ENCODE measurements at places on chromosomes 3 and 15.

- no peaks in the 10 kb centered on the region for H3K27me3 ChIP-seq
- H3K27ac ChIP-seq: no peak overlapping the region
- H3K4me3 ChIP-seq: no peak overlapping the region
- peaks cover 14% of the 10 kb centered on the region for H3K4me1 ChIP-seq
These were observed 22.1 kb upstream of the CRBN start for GRCh38 chr3:3201611-3202010.

- DNase-seq: no peak
- peaks cover 8% of the 10 kb centered on the region for H3K4me1 ChIP-seq
These were observed 3.5 kb upstream of the UBE2E2 start for GRCh38 chr3:23199649-23200048.

GRCh38 chr3:10253731-10254130, 5.5 kb downstream of the TATDN2 start:
- no peaks in the 10 kb centered on the region for H3K27me3 ChIP-seq
- no peak for DNase-seq
- H3K4me1 ChIP-seq: peaks cover 80% of the 10 kb centered on the region
- peak overlapping the region; percentile 66 for H3K27ac ChIP-seq
- H3K4me3 ChIP-seq: no peak overlapping the region

- H3K4me1 ChIP-seq: peaks cover 64% of the 10 kb centered on the region
- no peak within 1 kb of the TSS for H3K4me3 ChIP-seq
- H3K27me3 ChIP-seq: no peaks in the 10 kb centered on the region
- peak within 1 kb of the TSS; percentile 49 for H3K27ac ChIP-seq
These were observed at the start of gene FBXL22 for GRCh38 chr15:63597038-63597790. Gene FBXL22, plus strand, starts transcription at chr15:63597387. Its CDS starts 6 bp downstream, at chr15:63597393.

GRCh38 chr3:122535964-122536631, 21.4 kb upstream of the KPNA1 start:
- no peak for DNase-seq
- H3K36me3 ChIP-seq: peaks cover 61% of the 10 kb centered on the region
- no peak overlapping the region for H3K4me3 ChIP-seq
- peaks cover 34% of the 10 kb centered on the region for H3K4me1 ChIP-seq
- H3K27me3 ChIP-seq: no peaks in the 10 kb centered on the region

DNA sequence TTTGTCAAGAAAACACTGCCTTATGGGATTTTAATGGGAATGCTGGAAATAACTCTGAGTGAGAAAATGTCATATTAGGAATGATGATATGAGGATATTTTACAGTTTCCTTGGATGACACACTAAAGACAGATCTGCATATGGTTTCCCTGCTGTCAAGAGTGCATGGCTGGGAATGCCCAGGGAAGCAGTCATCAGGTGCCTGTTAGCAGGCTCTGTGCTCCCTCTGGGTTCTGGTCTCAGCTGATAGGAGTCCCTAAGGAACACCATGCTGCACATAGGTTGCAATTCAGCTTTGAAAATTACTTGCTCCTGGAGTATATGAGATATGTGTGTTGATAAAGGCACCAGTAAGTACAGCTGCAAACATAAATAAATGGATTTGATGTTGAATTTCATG, 1064.6 kb downstream of the TUSC7 start:
- no peak overlapping the region for H3K4me3 ChIP-seq
- H3K4me1 ChIP-seq: no peaks in the 10 kb centered on the region
- no peaks in the 10 kb centered on the region for H3K27me3 ChIP-seq
- no peaks in the 10 kb centered on the region for H3K36me3 ChIP-seq

- no peaks in the 10 kb centered on the region for H3K27me3 ChIP-seq
- DNase-seq: no peak
- no peak overlapping the region for H3K4me3 ChIP-seq
- peaks cover 61% of the 10 kb centered on the region for H3K36me3 ChIP-seq
- peak overlapping the region; percentile 47 for H3K27ac ChIP-seq
- H3K4me1 ChIP-seq: peaks cover 68% of the 10 kb centered on the region
These were observed 28.0 kb downstream of the RFTN1 start for GRCh38 chr3:16485395-16485992.

DNA sequence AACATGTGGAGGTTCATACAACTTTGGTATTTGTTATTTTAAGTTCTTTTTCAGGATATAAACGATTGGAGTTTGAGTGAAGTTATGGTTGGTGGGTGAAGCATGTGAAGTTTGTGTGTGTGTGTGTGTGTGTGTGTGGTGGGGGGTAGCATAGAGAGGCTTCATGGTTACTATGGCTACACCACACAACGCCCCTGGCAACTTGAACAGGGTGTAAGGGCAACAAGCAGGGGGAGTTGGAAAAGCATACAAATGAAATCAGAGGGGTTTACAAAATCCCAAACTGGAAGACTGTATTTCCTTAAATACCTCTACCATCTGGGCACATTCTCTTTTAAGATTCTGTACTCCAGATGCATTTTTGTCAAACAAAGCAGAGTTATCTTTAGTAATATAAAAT, 207.5 kb downstream of the SV2B start:
- peaks cover 12% of the 10 kb centered on the region for H3K27me3 ChIP-seq
- peaks cover 39% of the 10 kb centered on the region for H3K4me1 ChIP-seq
- H3K4me3 ChIP-seq: no peak overlapping the region
- H3K36me3 ChIP-seq: no peaks in the 10 kb centered on the region

DNA sequence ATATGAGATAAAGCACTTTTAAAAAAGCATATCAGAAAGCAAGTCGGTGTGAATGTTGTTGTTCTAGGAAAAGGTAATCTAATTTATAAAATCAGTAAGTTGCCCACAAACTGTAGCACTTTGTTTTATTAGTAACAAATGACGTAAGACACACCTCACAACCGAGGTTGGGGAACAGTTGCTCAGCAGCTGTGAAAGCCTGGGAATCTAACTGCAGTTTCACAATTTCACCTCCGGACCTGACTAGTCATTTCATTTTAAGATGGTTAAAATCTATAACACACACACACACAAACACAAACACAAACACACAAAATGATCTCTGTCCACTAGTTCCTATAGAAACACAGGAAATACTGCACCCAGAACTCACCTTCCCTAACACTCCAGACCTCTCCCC, 406.7 kb upstream of the NR2F2 start:
- H3K27me3 ChIP-seq: peaks cover 2% of the 10 kb centered on the region
- no peak overlapping the region for H3K27ac ChIP-seq
- no peaks in the 10 kb centered on the region for H3K4me1 ChIP-seq
- no peaks in the 10 kb centered on the region for H3K36me3 ChIP-seq
- DNase-seq: no peak

DNA sequence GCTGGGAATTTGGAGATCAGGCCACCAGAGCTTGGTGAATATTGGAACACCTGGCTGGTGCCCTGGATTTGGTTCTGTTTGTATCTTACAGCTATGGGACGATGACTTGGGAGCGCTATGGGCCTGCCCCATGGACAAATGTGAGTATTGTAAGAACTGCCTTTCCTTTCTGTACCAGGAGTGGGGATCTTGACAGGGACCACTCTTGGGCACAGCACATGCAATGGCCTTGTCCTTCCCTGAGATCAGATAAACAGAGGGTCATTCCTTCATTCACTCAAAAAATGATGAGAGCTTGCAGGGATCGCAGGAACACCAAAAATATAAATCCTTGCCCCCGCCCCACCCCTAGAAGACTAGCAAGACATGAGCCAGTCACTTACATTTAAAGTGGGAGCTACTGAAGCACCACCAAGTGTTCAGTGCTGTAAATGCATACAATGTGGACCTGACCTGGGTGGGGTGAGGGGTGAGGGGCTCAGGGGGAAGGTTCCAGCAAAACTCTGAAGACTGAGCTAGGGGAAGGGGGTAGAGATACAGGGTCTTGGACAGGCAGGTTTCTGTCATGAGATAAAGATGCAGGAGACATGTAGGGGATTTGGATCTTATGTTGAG, 2.7 kb upstream of the CRELD1 start:
- H3K27me3 ChIP-seq: no peaks in the 10 kb centered on the region
- DNase-seq: peak; percentile 50
- no peak overlapping the region for H3K4me3 ChIP-seq
- peaks cover 27% of the 10 kb centered on the region for H3K4me1 ChIP-seq

DNA sequence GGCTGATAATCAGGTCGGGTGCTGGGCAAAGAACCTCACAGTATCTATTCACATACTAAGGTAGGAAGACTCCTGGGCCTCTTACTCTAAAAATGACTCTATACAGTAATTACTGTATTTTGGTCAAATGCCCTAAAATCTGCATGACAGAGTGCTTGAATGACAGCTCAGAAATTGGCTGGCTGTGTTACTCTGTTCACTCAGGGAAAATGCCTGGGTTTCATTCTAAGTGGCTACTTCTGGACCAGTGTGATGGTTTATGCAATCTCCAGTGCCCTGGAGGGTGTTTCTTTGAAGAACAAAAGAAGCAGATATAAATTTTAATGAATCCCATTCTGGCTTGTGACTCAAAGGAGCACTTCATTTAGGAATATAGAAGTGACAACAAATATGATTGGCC, 2.2 kb downstream of the GABRR3 start:
- no peaks in the 10 kb centered on the region for H3K36me3 ChIP-seq
- H3K27ac ChIP-seq: no peak overlapping the region
- H3K4me3 ChIP-seq: no peak overlapping the region
- peaks cover 8% of the 10 kb centered on the region for H3K27me3 ChIP-seq
- H3K4me1 ChIP-seq: peaks cover 17% of the 10 kb centered on the region

- no peak overlapping the region for H3K4me3 ChIP-seq
- no peaks in the 10 kb centered on the region for H3K36me3 ChIP-seq
- no peaks in the 10 kb centered on the region for H3K27me3 ChIP-seq
- peaks cover 10% of the 10 kb centered on the region for H3K4me1 ChIP-seq
- H3K27ac ChIP-seq: no peak overlapping the region
These were observed 249.7 kb upstream of the MCTP2 start for GRCh38 chr15:93981706-93982105.

- H3K36me3 ChIP-seq: no peaks in the 10 kb centered on the region
- H3K27me3 ChIP-seq: no peaks in the 10 kb centered on the region
- peaks cover 2% of the 10 kb centered on the region for H3K4me1 ChIP-seq
- no peak overlapping the region for H3K4me3 ChIP-seq
- no peak overlapping the region for H3K27ac ChIP-seq
These were observed 664.6 kb downstream of the AGBL1 start for GRCh38 chr15:86744198-86744780.

- H3K4me1 ChIP-seq: peaks cover 26% of the 10 kb centered on the region
- DNase-seq: no peak
- H3K27me3 ChIP-seq: no peaks in the 10 kb centered on the region
- H3K4me3 ChIP-seq: no peak overlapping the region
These were observed 37.0 kb downstream of the RLBP1 start for GRCh38 chr15:89184357-89184756.

- H3K4me1 ChIP-seq: peaks cover 7% of the 10 kb centered on the region
- no peak for DNase-seq
- no peak overlapping the region for H3K4me3 ChIP-seq
- no peaks in the 10 kb centered on the region for H3K36me3 ChIP-seq
- H3K27ac ChIP-seq: no peak overlapping the region
These were observed 156.7 kb downstream of the CACNA1D start for GRCh38 chr3:53650928-53651661.

GRCh38 chr3:100169201-100169920, 55.1 kb upstream of the FILIP1L start:
- H3K4me3 ChIP-seq: no peak overlapping the region
- no peak for DNase-seq
- H3K36me3 ChIP-seq: peaks cover 40% of the 10 kb centered on the region
- H3K4me1 ChIP-seq: no peaks in the 10 kb centered on the region
- no peak overlapping the region for H3K27ac ChIP-seq

- H3K36me3 ChIP-seq: peaks cover 24% of the 10 kb centered on the region
- peak overlapping the region; percentile 99 for H3K4me3 ChIP-seq
- peak overlapping the region; percentile 74 for H3K27ac ChIP-seq
These were observed 2.5 kb upstream of the RFTN1 start for GRCh38 chr3:16515885-16516420.

- peaks cover 9% of the 10 kb centered on the region for H3K27me3 ChIP-seq
- H3K27ac ChIP-seq: no peak overlapping the region
- no peak overlapping the region for H3K4me3 ChIP-seq
These were observed 60.9 kb downstream of the SCN10A start for GRCh38 chr3:38755130-38755529.

DNA sequence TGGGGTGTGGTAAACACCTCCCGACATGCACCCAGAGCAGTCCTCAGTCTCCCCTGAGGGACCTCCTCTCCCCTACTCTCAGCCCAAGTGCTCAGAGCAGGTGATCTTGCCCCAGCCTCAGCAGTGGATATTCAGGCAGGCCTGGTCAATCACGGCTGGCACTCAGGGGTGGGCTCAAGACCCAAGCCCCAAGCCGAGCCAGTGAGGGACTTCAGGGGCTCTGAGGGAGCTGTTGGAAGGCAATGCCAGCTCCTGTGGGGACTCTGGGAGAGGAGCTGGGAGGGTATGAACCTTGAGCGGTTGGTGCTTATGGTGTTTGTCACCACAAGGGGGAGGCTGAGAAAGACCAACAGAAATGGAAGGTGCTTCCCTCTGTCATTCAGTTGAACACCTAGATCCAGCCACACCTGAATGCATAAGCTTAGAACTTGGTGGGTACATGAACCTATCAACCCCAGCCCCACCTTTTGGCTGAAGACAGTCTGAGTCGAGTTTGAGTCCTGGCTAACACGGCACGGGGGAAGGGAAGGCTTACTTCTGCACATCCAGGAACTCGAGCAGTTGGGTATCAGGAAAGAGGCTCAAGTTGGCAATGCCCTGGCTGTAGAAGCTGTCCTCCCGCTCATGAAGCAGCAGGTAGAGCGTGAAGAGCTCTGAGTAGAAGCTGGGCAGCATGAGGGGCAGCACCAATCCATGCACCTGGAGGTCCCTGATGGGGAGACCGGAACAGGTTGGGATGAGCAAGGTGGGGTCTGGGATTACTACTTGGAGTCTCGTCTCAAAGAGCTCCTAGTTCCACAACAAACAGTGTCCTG, 19.2 kb downstream of the ALS2CL start:
- H3K27me3 ChIP-seq: no peaks in the 10 kb centered on the region
- no peak overlapping the region for H3K4me3 ChIP-seq
- DNase-seq: peak; percentile 4
- H3K4me1 ChIP-seq: no peaks in the 10 kb centered on the region
- H3K27ac ChIP-seq: no peak overlapping the region

- peaks cover 76% of the 10 kb centered on the region for H3K4me1 ChIP-seq
- peak overlapping the region; percentile 97 for H3K27ac ChIP-seq
- no peaks in the 10 kb centered on the region for H3K27me3 ChIP-seq
- peak; percentile 32 for DNase-seq
These were observed 31.8 kb downstream of the IRAK2 start for GRCh38 chr3:10196389-10197052.

GRCh38 chr15:67407786-67408185, 113.1 kb upstream of the C15orf61 start:
- no peaks in the 10 kb centered on the region for H3K36me3 ChIP-seq
- H3K27me3 ChIP-seq: no peaks in the 10 kb centered on the region

DNA sequence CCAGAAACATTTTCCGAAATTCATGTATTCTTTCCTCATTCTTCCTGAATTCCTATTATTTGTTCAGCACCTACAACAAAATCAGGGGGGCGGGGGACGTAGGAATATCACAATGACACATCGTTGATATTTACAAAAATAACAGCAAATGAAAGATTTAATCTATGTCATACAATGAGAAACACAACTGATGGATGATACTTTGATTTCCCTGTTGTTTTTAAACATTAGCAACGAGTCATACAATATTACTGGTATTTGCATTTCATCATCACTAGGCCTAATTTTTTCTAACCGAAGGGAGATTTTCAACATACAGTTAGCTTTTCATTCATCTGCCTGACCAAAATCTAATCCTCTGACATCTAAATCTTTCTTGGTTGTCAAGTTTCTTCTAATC, 45.3 kb upstream of the INO80 start:
- no peaks in the 10 kb centered on the region for H3K36me3 ChIP-seq
- H3K4me3 ChIP-seq: no peak overlapping the region
- no peak overlapping the region for H3K27ac ChIP-seq
- peaks cover 4% of the 10 kb centered on the region for H3K27me3 ChIP-seq

Measured in activated CD4-positive, alpha-beta T cell treated with anti-CD3 and anti-CD28 coated beads for 36 hours (primary cell).